MV-4-11 (cell line): ENCODE measurements at places on chromosomes 16 and 17.

- DNase-seq: no peak
These were observed 44.0 kb downstream of the NLK start for GRCh38 chr17:28086519-28086918.

DNA sequence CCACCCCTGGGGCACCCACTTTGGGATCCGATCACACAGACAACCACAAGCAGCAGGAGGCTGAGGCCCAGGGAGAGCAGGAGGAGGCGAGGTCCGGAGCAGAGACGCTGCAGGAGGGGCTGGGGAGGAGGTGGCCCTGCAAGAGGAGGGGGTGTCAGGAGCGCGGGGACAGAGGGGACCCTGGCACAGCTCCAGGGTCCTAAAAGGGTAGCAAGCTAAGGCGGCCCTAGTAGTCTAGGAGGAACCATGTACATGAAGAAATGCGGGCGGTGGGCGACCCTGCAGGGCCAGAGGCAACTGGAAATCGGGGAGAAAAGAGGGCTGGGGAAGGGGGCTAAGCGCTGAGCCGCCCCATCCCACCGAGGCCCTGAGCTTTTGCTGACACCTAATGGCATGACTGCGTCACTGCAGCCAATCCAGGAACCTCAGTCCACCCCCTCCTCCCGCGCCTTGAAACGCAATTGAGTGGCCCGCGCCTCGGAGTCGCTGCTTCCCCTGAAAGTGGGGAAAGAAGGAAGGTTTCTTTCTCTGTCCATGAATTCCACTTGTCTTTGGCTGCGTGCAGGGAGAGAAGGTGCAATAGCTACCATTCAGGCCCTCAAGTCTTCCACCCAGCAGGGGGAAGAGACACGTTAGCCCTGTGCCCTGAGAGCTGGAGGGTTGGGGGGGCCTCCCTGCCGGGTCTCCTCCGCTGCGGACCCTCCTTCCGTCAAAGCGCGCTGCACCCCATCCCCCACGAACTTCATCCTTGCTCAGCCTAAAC is 1.8 kb downstream of the ASGR1 start:
- peak; percentile 55 for DNase-seq

DNA sequence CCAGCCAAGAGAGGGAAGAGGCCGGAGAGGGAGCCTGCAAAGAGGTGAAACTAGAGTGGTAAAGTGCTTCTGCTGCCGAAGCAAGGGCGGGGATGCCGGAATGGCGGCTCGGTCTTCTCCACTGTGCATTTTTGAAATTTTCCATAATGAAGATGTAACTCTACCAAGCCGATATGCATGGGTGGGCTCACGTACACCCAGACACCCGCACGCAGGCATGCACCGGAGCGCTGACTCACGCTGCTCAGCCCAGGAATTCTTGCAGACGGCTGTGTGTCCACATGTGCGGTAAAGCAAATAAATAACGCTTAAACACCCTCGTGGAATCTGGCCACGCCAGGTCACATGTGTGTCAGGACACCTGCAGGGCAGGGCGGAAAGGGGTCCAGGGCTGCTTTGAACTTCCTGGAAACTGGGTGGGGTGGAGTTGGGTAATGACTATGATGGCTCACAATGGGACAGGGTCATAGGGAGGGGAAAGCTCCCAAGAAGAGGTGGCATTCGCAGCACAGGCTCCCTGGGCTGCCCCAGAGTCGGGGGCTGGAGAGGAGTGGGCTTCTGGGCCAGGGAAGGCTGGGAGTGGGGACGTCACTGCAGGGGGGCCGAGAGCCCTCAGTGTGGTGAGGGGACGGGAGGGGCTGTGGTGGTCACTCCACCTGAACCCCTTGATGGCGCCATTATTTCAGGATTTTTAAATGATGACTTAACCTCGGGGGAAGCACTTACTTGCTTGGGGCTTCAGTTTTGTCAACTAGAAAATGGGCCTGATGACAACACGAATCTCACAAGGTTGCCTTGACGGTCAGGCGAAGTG is 265.5 kb downstream of the PARN start:
- no peak for DNase-seq

- no peak for DNase-seq
These were observed 44.5 kb upstream of the IL34 start for GRCh38 chr16:70601576-70602575.

DNA sequence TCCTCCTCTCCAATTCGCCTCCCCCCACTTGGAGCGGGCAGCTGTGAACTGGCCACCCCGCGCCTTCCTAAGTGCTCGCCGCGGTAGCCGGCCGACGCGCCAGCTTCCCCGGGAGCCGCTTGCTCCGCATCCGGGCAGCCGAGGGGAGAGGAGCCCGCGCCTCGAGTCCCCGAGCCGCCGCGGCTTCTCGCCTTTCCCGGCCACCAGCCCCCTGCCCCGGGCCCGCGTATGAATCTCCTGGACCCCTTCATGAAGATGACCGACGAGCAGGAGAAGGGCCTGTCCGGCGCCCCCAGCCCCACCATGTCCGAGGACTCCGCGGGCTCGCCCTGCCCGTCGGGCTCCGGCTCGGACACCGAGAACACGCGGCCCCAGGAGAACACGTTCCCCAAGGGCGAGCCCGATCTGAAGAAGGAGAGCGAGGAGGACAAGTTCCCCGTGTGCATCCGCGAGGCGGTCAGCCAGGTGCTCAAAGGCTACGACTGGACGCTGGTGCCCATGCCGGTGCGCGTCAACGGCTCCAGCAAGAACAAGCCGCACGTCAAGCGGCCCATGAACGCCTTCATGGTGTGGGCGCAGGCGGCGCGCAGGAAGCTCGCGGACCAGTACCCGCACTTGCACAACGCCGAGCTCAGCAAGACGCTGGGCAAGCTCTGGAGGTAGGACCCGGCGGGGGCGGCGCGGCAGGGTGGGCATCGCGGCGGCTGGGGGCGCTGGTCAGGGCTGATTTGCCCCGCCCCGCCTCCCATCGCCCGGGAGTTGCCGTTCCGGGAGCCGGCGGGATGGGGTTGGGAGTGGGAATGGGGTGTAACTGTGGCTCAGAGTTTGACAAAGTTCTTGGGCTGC is 567 bp downstream of the SOX9 start:
- DNase-seq: no peak

- no peak for DNase-seq
These were observed 9.4 kb upstream of the TEDC2 start for GRCh38 chr16:2450535-2450934.

GRCh38 chr17:5413682-5414081 is 5.8 kb downstream of the NUP88 start:
- peak; percentile 63 for DNase-seq

GRCh38 chr17:16325964-16326363 is 27.3 kb downstream of the CENPV start:
- no peak for DNase-seq
